ENCODE measurements at places on chromosomes 6 and 20.

- DNase-seq: peak; percentile 28
Observed at GRCh38 chr6:104789770-104790190, 69.9 kb downstream of the HACE1 start.

DNA sequence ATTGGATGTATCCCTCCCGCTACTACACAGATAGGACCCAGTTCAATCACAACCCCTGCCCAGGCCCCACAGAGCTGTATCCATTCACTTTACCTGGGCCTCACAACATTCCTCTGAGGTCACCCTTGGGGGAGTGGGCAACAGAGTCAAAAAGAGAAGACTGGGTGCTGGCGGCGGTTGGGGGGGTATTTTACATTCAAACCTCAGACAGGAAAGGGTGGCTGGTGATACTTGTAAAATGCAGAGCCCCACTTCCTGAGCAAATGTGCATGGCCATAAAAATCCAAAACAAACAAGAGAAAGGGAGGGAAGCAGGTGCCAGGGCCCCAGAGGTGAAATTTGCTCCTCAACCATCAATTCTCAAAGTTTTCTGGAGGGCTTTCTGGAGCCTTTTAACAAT, 3.5 kb downstream of the LRFN2 start:
- DNase-seq: no peak

DNA sequence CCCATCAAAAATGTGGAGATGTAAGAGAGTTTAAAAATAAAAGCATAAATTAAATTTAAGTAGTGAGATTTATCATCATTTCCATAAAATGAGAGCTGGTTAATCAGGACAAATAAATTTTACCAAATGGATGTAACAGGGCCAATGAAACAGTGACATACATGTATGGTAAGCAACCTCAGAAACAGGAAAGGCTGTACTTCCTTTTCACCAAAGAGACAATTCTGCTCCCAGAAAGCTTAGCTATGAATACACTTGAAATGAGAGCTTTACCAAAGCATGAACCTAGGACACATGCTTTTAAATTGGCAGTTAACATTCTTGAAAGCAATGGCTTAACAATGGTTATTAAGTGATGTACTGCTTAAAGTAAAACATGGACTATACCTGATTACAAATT, 12.1 kb upstream of the UBE2J1 start:
- no peak for DNase-seq

GRCh38 chr20:50646483-50646996, 44.8 kb downstream of the RIPOR3 start:
- no peak for DNase-seq

GRCh38 chr6:54361188-54361587, 52.9 kb downstream of the TINAG start:
- no peak for DNase-seq
